ENCODE measurements at places on chromosomes 2 and 18.

GRCh38 chr18:58140387-58141325 is 96.6 kb downstream of the NEDD4L start:
- no peak for DNase-seq

GRCh38 chr2:9678544-9678943 is 47.7 kb upstream of the YWHAQ start:
- no peak for DNase-seq

- no peak for DNase-seq
Observed at GRCh38 chr18:23853448-23854195, 160.9 kb upstream of the TTC39C start.

GRCh38 chr2:207239754-207240494 is 74.2 kb upstream of the KLF7 start:
- no peak for DNase-seq

- no peak for DNase-seq
Observed at GRCh38 chr2:162113776-162114168, 38.3 kb downstream of the GCG start.

- DNase-seq, result no peak
Observed at GRCh38 chr2:147631294-147631693, 213.5 kb upstream of the ACVR2A start.

Measured in activated CD4-positive, CD25-positive, alpha-beta regulatory T cell treated with anti-CD3 and anti-CD28 coated beads, Interleukin-2, amount 50 U/mL, for 16 hours (primary cell).